ENCODE measurements at places on chromosomes 5 and 9. TPM values are rescaled to one million over a fixed set of nuclear protein-coding genes. Genes with fewer than 3 reads are reported as not detected.
A peak's percentile ranks its signal among the peaks of the same experiment; 100 is the strongest.

Gene RALGDS
- total RNA-seq: 29.2 TPM

- no peak overlapping the region for H3K27ac ChIP-seq
- DNase-seq: no peak
- no peaks in the 10 kb centered on the region for H3K36me3 ChIP-seq
- no peaks in the 10 kb centered on the region for H3K4me1 ChIP-seq
These were observed 57.5 kb upstream of the TRIM32 start for GRCh38 chr9:116629634-116630033.

Gene SIT1
- total RNA-seq: 28.0 TPM

- no peak overlapping the region for H3K4me3 ChIP-seq
- DNase-seq: no peak
- H3K4me1 ChIP-seq: no peaks in the 10 kb centered on the region
- H3K27ac ChIP-seq: no peak overlapping the region
- H3K27me3 ChIP-seq: no peaks in the 10 kb centered on the region
These were observed 403.9 kb downstream of the ZNF608 start for GRCh38 chr5:124342584-124342983.

- no peak overlapping the region for H3K27ac ChIP-seq
- no peak overlapping the region for H3K4me3 ChIP-seq
- no peaks in the 10 kb centered on the region for H3K4me1 ChIP-seq
- H3K36me3 ChIP-seq: no peaks in the 10 kb centered on the region
- DNase-seq: no peak
- H3K27me3 ChIP-seq: peaks cover 2% of the 10 kb centered on the region
These were observed 88.5 kb upstream of the TXNDC8 start for GRCh38 chr9:110426052-110426709.

DNA sequence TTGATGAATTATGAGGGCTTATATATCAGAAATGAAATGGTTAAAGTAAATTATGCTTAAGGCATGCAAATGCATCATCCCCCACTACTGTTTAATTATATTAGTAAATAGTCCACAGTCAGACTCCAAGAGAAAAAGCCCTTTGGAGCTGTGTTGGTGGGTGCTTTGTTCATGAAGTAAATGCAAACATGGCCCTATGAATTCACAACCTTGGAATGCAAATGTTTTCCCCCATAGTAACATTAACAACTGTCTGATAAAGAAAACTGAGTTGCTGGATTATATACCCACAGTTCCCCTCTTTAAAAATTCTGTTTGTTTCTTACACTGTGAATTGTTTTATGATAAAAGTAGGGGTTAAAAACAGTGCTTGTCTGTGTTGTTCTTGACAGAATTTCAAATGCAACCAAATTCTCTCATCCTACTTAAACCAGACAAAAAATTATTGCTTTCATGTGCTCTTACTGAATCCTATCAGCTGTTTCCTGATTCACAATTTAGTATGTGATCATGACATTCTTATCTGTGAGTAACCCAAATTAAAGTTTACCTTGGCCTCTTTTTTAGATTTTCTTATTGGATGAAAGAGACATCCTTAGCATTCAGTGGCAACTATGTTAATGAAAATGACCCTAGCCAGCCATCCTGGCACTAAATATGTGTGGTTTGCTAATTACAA, 48.5 kb upstream of the SNCAIP start:
- no peak for DNase-seq
- H3K27me3 ChIP-seq: peaks cover 2% of the 10 kb centered on the region
- no peak overlapping the region for H3K4me3 ChIP-seq
- no peaks in the 10 kb centered on the region for H3K4me1 ChIP-seq
- no peak overlapping the region for H3K27ac ChIP-seq

- no peaks in the 10 kb centered on the region for H3K27me3 ChIP-seq
- H3K36me3 ChIP-seq: no peaks in the 10 kb centered on the region
- no peak for DNase-seq
- no peak overlapping the region for H3K4me3 ChIP-seq
- no peaks in the 10 kb centered on the region for H3K4me1 ChIP-seq
These were observed 49.4 kb downstream of the TARS1 start for GRCh38 chr5:33490071-33490665.

Gene FOXD4L3
- not detected for total RNA-seq

- H3K36me3 ChIP-seq: no peaks in the 10 kb centered on the region
- no peak for DNase-seq
- no peak overlapping the region for H3K27ac ChIP-seq
- peaks cover 2% of the 10 kb centered on the region for H3K27me3 ChIP-seq
These were observed 209.0 kb downstream of the CSNK1G3 start for GRCh38 chr5:123720955-123721354.

DNA sequence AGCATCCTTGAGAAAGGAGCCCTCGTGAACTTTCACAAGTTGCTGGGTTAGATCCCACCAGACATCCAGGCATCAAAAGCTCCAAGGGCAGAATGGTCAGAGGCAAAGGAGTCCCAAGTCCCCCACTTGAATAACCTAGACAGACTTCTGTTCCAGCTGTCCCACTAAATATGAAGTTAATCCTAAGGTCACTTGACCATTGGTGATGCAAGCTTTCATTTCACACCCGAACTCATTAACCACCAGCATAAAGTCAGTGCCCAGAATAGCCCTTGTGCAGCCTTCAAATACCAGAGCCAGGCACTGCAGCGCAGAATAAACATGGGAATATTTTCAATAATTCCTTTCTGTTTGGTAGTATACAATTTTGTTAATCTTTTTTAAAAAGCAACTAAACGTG, 28.9 kb downstream of the OXCT1 start:
- no peak overlapping the region for H3K27ac ChIP-seq
- no peaks in the 10 kb centered on the region for H3K27me3 ChIP-seq
- H3K36me3 ChIP-seq: peaks cover 49% of the 10 kb centered on the region
- DNase-seq: no peak

Gene PCDHGA8
- total RNA-seq: 0.54 TPM

Gene GPR150
- 0.60 TPM for total RNA-seq

DNA sequence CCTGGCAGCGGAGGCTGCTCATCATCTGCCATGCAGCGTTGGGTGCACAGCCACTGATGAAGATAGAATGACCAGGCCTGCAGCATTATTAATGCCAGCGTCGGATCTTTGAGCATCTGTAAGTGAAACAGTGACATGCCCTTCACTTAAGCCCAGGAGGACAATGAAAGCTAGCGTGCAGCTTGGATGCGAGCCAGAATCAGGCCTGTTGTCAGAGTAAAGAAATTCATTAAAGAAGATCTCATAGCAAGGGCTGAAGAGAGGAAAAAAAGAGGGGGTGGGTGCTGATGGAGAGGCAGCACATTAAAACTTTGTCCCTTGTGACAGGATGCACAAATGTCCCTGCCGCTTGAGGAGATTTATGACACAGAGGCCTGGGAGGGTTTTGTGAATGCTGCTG, 186.1 kb upstream of the MAST4 start:
- H3K36me3 ChIP-seq: no peaks in the 10 kb centered on the region
- no peak overlapping the region for H3K27ac ChIP-seq
- DNase-seq: no peak

Gene PHAX
- 33.3 TPM for total RNA-seq

Gene GTF3C5
- total RNA-seq: 53.6 TPM

Gene SELENOP
- total RNA-seq: not detected

Gene C5orf34
- 4.4 TPM for total RNA-seq

Gene ASPN
- total RNA-seq: not detected

Gene PPP3R2
- total RNA-seq: not detected

- no peaks in the 10 kb centered on the region for H3K4me1 ChIP-seq
- H3K36me3 ChIP-seq: peaks cover 65% of the 10 kb centered on the region
- H3K4me3 ChIP-seq: no peak overlapping the region
- no peaks in the 10 kb centered on the region for H3K27me3 ChIP-seq
These were observed 38.0 kb downstream of the FAM114A2 start for GRCh38 chr5:154000703-154001102.

- H3K4me1 ChIP-seq: peaks cover 15% of the 10 kb centered on the region
- no peaks in the 10 kb centered on the region for H3K27me3 ChIP-seq
- H3K27ac ChIP-seq: peak overlapping the region; percentile 14
- no peaks in the 10 kb centered on the region for H3K36me3 ChIP-seq
- H3K4me3 ChIP-seq: no peak overlapping the region
- DNase-seq: no peak
These were observed 6.2 kb upstream of the TMEM141 start for GRCh38 chr9:136784997-136785361.

Gene CHSY3
- not detected for total RNA-seq

DNA sequence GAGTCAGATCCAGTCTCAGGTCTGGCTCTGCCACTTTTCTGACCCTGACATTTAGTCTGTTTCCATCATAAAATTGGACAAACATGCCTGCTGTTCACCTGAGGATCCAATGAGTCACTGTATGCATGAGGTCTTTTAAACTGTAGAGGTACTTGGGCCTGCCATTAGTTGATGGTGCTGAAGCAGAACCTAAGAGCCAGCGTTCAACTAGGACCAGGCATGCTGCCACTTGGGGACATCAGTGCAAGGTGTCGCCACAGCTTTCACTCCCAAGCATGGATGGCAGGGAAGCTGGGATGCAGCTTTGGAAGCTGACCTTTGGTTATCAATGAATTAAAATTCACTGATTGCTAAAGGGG, 37.1 kb downstream of the NEUROG1 start:
- H3K27me3 ChIP-seq: peaks cover 35% of the 10 kb centered on the region
- no peak overlapping the region for H3K27ac ChIP-seq
- H3K4me3 ChIP-seq: no peak overlapping the region
- DNase-seq: no peak

DNA sequence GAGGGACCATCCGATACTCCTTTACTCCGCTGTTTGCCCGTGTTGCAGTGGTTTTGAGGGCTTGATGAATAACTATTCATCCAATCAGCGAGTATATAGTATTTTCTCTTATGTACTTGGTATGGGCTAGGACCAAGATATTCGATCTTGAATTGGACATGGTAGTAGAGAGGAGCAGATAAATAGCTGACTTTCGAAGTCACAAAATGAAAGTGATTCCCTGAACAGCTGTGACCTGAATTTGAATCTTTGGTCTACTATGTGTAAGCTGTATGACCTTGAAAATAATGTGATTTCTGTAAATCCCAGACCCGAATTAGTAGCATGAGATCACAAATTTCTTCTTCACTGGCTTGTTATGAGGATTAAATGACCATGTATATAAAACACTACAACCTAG, 134.4 kb downstream of the TUSC1 start:
- H3K27ac ChIP-seq: no peak overlapping the region
- no peak for DNase-seq
- H3K4me1 ChIP-seq: no peaks in the 10 kb centered on the region
- H3K4me3 ChIP-seq: no peak overlapping the region
- H3K27me3 ChIP-seq: no peaks in the 10 kb centered on the region
- no peaks in the 10 kb centered on the region for H3K36me3 ChIP-seq

- H3K4me1 ChIP-seq: peaks cover 5% of the 10 kb centered on the region
- H3K4me3 ChIP-seq: no peak overlapping the region
- H3K27me3 ChIP-seq: no peaks in the 10 kb centered on the region
- no peak for DNase-seq
- H3K27ac ChIP-seq: no peak overlapping the region
These were observed 212.5 kb upstream of the IER5L start for GRCh38 chr9:129390541-129390940.

DNA sequence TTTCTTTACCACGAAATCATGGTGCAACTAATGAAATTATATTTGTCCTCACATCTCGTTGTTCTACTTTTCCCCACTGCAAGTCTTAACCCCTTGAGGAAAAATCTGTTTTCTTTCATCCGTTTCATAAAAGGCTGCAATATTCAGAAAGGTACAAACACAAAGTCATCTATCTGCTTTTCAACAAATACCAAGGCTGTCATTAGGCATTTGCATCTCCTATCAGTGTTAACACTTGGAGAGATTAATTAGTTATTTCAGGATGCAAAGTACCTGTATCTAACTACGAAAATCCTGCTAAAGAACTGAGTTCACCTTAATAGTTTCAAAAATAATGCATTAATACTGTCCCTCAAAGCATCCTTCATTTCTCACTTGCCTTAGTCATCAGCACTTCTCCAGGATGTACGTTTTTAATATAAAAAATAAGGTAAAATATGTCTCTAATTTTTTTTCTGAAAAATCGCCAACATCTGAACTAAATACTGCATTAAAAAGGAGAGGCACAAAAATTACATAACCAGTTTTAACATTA, 1.8 kb downstream of the ARRDC3 start:
- peak overlapping the region; percentile 93 for H3K4me3 ChIP-seq
- H3K27ac ChIP-seq: peak overlapping the region; percentile 97
- H3K4me1 ChIP-seq: peaks cover 38% of the 10 kb centered on the region
- DNase-seq: no peak

All from activated B cell treated with CpG ODN at 0.5 μM for 24 hours (primary cell).